ENCODE measurements at places on chromosomes 6 and 20.

DNA sequence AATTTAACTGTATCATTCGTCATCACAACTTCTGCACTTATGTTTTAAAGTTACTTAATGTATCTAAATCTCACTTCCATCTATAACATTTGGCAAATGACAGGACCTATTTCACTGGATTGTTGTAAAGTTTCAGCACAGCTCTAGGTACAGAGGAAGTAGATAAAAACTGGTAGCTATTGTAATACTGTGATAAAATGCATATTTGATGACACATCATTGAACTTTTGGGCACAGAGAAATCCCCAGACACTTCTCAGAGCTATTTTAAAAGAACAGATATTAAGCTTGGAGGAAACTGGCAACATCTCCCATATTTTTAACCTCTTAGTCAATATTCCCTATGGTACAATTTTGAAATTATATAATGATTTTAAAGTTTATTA is 138.7 kb downstream of the RFPL4B start:
- H3K36me3 ChIP-seq = no peaks in the 10 kb centered on the region
- no peaks in the 10 kb centered on the region for H3K4me1 ChIP-seq
- H3K27me3 ChIP-seq = peaks cover 5% of the 10 kb centered on the region
- no peak for DNase-seq

DNA sequence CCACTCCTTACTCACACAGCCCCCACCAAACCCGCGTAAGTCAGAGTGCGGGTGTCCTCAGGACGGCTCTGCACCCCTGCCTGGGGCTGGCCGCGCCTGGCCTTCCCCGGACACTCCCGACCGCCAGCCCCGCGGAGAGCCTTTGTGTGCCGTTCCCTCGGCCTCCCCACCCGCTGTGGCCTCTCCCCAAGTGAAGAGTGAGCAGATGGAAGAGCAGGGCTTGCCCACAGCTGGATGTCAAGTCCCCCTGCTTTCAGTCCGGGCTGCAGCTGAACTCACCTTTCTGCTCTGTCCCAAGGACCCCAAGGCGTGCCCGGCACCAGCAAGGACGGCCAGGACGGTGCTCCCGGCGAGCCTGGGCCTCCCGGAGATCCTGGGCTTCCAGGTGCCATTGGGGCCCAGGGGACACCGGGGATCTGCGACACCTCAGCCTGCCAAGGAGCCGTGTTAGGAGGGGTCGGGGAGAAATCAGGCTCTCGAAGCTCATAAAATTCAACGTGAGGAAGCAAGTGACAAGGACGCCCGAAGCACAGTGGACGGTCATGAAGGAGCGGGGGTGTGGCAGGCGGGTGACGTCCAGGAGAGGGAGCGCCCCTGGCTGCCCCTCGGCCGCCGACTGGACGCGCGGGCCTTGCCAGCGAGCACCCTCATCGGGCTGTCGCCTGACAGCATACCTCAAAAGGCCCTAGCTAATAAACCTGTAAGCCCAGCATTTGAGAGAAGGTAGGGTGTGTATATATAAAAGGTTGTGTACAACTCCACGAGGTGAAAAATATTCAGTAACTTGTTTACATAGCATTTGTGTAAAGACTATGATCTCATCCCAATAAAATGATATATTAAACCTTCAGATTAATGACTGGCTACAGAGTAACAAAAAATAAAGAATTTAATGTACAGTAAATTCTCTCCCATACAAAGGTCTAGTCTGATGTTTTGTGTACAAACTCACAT is 21.1 kb downstream of the TCFL5 start:
- peaks cover 3% of the 10 kb centered on the region for H3K27me3 ChIP-seq
- H3K27ac ChIP-seq = no peak overlapping the region
- DNase-seq = no peak

DNA sequence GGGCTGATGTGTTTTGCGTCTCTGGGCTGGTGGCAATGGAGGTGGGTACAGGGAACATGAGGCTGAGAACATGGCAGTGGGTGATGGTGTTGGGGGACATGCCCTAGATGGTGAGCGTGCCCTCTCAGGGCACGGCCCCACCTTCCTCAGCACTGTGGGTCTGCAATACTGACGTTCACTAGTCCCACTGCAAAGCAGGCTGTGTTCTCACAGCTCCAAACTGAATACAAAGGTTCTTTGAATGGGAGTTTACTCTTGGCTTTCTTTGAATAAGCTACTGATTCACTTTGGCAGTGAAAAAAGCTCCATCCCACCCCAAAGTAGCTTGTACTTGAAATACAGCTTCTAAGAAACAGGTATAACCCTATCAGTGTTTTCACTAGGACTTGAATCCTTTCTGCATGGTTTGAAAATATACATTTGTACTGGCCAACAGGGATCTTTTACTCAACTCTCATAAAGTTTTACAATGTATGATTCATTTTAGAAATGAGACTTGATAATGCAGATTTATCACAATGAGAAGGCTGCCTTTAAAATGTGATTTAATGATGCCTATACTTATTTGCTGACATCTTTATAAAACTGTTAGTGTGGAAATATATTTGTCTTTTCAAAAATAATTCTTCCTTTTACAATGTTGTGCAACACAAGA is 400.7 kb downstream of the ZFAND3 start:
- H3K27me3 ChIP-seq = no peaks in the 10 kb centered on the region
- DNase-seq = no peak
- no peak overlapping the region for H3K4me3 ChIP-seq
- peaks cover 4% of the 10 kb centered on the region for H3K4me1 ChIP-seq

- no peaks in the 10 kb centered on the region for H3K4me1 ChIP-seq
- no peak for DNase-seq
- no peaks in the 10 kb centered on the region for H3K36me3 ChIP-seq
- H3K4me3 ChIP-seq = no peak overlapping the region
- no peaks in the 10 kb centered on the region for H3K27me3 ChIP-seq
These were observed 16.9 kb upstream of the FANCE start for GRCh38 chr6:35435074-35435837.

- no peaks in the 10 kb centered on the region for H3K36me3 ChIP-seq
- no peak overlapping the region for H3K4me3 ChIP-seq
- DNase-seq = no peak
- no peaks in the 10 kb centered on the region for H3K4me1 ChIP-seq
These were observed 1688.5 kb downstream of the GRIK2 start for GRCh38 chr6:103081876-103082630.

DNA sequence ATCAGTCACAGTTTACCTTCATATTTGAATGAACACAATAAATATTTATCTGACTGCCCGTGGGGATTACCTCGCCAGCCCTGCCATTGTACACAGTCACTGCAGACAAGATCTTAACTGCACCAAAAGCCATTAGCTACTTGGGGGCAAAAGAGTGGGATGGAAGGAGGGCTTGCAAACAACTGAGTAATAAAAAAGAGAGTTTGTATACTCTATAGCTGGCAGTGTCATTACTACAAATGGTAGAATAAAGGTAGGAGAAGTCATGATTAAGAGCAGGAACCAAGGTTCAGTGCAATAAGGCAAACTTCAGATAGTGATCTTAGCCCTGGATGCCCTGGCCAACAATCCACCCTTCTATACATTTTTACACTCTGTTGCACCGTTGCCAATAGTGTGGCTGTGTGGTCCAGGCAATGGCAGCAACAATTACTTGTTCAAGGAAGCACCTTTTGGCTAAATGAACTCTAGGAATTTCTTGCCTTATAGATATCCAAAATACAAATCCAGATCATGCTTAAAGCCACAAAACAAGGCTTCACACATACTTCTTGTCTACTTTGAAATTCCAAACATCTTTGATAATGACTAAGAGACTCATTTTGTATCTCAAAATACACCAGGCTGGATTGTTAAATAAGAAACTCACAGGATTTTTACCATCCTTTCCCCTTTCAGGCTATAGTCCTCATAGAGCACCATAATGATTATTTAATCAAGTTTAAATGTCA is 955.4 kb upstream of the ADGRB3 start:
- no peaks in the 10 kb centered on the region for H3K27me3 ChIP-seq
- DNase-seq = no peak

DNA sequence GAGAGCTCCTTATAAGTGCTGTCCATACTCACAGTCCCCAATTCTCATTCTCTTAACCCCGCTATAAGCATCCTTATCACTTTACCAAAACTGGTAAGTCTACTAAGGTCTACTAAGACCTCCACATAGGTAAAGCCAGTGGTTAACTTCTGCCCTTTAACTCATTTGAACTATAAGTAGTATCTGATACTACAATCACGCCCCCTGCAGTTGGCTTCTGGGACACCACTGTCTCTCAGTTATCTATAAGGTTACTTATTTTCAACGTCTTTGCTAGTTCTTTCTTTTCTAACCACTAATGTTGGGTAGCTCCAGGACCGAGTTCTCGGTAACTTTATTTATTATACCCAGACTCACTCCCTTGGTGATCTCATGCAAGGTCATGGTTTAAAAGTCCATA is 142.6 kb downstream of the ARHGAP18 start:
- DNase-seq = peak; percentile 54
- H3K4me3 ChIP-seq = no peak overlapping the region
- H3K27ac ChIP-seq = no peak overlapping the region
- H3K27me3 ChIP-seq = no peaks in the 10 kb centered on the region
- H3K36me3 ChIP-seq = peaks cover 3% of the 10 kb centered on the region
- no peaks in the 10 kb centered on the region for H3K4me1 ChIP-seq

DNA sequence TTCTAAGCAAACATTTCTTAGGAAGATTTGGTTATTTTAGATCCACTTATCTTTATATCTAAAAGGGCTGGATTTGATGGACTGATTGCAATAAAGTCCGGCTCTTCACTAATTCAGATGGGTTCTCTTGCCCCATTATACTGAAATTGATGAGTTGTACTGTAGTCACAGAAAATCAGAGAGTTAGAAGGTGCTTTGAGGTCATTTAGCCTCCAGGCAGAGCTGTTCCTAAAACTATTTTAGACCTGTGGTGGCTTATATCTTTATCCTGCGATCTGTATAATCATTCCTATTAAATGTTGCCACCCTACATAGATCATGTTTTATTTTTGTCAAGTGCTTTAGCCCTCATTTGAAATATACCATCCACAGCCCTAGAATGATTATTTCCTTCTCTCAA is 61.3 kb upstream of the ATXN1 start:
- no peaks in the 10 kb centered on the region for H3K36me3 ChIP-seq
- H3K4me3 ChIP-seq = no peak overlapping the region
- DNase-seq = no peak
- peaks cover 28% of the 10 kb centered on the region for H3K27me3 ChIP-seq
- no peak overlapping the region for H3K27ac ChIP-seq
- peaks cover 11% of the 10 kb centered on the region for H3K4me1 ChIP-seq

DNA sequence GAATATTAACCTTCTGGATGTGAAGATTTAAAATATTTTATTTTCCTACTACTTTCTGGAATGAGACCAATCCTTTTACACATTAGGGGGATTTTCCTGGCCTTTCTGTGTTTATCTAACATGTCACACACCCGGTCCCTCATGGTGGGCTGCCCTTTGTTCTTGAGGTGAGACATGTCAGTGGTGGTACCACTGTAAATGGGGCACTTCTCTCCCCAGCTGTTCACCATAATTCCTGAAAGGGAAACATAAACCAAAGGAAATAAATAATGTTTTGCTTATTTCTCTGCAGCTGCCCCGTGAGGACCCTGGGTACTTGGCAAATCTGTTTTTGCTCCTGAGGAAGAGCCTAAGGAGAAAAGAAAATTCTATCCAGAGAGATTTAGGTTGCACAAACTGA is 41.1 kb downstream of the GRIK2 start:
- no peak for DNase-seq
- H3K27me3 ChIP-seq = no peaks in the 10 kb centered on the region
- H3K4me1 ChIP-seq = no peaks in the 10 kb centered on the region
- H3K36me3 ChIP-seq = no peaks in the 10 kb centered on the region

GRCh38 chr6:129893640-129894039 is 32.5 kb upstream of the TMEM244 start:
- no peaks in the 10 kb centered on the region for H3K27me3 ChIP-seq
- no peak for DNase-seq
- no peak overlapping the region for H3K4me3 ChIP-seq
- H3K4me1 ChIP-seq = peaks cover 5% of the 10 kb centered on the region
- no peaks in the 10 kb centered on the region for H3K36me3 ChIP-seq
